ENCODE measurements at places on chromosomes 12 and 14. TPM values are rescaled to one million over a fixed set of nuclear protein-coding genes. Genes with fewer than 3 reads are reported as not detected.

DNA sequence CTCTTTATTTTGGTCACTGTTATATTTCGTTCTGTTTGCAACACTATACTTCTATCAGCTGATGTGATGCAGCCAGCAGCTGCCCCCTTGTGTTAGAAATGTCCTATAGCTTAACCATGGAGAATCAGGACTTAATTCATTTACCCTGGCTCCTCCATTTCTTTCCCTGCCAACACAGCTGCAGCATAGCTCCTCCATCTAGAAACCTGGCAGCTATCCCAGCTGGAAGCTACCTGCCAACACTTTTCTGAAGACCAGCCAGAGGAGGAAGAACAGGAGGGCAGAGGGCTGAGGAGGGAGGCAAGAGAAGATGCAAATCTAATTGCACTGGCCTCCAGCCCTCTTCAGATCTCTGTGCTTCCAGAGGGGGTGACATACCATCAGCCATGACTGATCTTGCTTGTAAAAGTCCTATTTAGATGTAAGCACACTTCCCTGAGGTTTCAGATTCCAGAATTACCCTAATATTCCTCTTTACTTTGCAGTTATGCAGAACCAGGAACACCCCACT is 156.8 kb upstream of the TMEM260 start:
- DNase-seq: no peak

- no peak for DNase-seq
These were observed 13.5 kb downstream of the NCOR2 start for GRCh38 chr12:124553862-124554428.

Gene ZNF385A
- 20.8 TPM for total RNA-seq

DNA sequence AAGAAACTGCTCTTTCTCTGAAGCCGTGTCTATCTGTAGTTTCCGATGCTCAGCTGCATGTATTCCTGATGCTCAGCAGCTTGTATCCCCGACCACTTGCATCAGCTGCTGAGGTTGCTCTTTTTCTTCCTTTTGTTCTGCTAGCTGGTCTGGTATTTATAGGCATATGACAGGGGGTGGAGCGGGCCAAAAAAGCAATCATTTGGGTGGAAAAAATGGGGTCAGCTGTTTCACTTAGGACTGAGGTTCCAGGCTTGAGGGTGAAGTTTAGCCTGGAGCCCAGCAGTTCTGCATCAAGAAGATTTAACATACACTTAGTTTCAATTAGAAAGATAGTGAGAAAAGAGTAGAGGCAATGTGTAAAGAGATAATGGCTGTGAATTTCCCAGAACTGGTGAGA is 23.6 kb upstream of the AMN1 start:
- no peak for DNase-seq

Gene OR4K13
- total RNA-seq: not detected

GRCh38 chr12:111211910-111212757 is 156.8 kb downstream of the PHETA1 start:
- peak; percentile 36 for DNase-seq

Measured in neural crest cell (in vitro differentiated cells).